ENCODE measurements at places on chromosomes 5 and 9.
A peak's percentile ranks its signal among the peaks of the same experiment; 100 is the strongest.

- peak; percentile 83 for DNase-seq
Observed at GRCh38 chr9:8733131-8733954, 933.8 kb upstream of the DMAC1 start.

- DNase-seq = no peak
Observed at GRCh38 chr9:132190966-132191365, 29.1 kb downstream of the NTNG2 start.

DNA sequence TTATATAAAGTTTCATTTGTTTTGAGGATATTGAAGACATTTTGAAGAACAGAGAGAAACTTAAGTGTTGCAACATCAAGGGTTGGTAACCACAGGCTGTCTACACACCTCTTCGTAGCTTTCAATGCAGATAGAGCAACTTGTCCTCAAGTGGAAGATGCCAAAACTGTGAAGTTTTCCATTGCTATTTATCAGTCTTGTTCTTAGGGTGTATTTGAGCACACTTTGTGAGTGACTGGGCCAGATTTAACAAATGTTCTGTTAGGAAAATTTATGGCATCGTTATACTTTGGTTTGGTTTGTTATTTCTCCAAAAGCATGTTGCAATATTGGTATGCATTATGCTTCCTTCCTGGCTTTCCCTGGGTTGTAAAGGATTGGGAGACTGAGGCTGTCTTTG, 31.6 kb downstream of the NNT start:
- no peak for DNase-seq

DNA sequence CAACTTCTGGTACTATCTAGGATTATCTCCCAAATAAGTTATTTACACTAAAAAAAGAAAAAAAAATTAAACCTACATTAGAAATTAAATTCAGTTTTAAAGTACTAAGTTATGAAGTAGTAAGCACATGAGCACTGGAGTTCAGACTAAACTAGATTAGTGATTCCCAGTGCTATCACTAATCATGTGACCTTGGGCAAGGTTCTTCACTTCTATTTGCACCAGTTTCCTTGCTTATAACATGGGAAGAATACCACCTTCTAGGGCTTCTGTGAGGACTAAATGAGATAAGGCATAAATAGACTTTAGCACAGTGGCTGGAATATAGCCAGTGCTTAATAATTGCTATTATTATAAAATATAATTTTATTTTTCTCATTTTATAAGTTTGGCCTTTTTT, 10.5 kb downstream of the ELOVL7 start:
- no peak for DNase-seq

DNA sequence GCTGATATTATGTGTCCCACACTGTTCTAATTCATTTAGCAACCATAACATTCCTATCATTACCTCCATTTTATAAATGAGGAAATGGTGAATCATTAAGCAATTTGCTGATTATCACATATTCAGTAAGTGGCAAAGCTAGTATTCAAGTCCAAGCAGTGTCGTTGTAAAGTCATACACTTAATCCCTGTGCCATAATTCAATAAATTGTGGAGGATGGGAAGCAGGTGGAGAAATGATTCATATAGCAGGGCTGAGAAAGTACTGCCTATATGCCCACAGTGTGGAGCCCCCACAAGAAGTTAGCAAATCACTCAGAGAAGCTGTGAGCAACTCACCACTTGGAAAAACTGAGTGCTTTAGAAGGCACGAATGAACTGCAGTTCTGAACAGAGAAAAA, 691.0 kb downstream of the PTPRD start:
- no peak for DNase-seq

DNA sequence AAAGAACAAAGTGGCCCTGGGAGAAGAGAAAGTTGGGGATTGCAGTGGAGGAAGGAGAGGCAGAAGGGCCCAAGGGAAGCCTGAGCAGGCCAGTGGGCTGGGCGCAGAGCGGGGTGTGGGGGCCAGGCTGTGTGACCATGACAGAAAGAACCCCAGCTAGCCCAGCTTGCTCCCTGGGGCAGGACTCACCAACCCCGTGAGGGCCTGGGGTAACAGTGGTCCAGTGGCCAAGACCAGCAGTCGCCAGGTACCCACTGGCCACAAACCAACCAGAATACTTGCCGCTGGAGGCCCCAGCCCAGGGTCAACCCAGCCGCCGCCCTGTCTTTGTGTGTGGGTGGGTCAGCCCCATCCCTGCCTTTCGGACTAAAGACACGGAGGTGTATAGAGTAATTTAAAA, 146.5 kb downstream of the CACNA1B start:
- no peak for DNase-seq

DNA sequence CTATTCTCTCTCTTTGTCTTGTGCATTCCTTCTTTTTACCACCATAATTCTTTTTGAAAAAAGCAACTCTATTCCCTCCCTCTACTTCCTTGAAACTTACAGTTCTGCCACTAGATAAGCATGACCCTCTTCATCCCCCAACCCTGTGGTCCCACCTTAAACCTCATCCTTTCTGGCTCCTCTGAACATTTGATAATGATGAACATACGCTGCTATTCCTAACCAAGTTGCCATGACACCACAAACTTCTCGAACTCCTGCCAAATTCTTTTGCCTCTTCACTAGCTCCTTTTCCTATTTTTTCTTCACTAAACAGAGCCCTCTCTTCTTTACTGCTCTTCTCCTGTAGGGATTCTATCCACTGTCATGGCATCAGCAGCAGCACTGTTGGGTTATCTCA, 57.1 kb downstream of the MOCS2 start:
- no peak for DNase-seq

GRCh38 chr5:142065273-142065672, 43.3 kb upstream of the NDFIP1 start:
- DNase-seq = peak; percentile 2

- DNase-seq = no peak
Observed at GRCh38 chr9:91972076-91972626, 22.1 kb upstream of the ROR2 start.

- no peak for DNase-seq
Observed at GRCh38 chr9:89236955-89237573, 58.4 kb upstream of the SHC3 start.

GRCh38 chr5:73861313-73861988, 235.5 kb downstream of the ARHGEF28 start:
- no peak for DNase-seq

DNA sequence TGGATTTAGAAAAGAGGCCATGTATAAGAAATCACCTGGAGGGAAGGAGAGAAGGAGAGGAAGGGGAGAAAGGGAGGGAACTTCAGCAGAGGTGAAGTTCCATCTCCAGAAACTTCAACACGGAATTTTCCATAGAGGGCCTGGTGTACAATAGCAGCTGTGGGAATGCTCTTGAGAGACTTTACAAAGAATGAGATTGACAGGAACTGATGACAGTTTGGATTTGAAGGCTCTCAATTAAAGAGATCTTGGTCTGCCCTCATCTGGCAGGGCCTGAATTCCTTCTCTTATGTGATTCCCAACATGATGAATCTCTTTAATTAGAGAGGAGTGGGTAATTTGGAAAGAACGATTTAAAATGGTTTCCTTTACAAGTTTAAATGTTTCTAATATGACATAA, 143.5 kb downstream of the MLLT3 start:
- DNase-seq = no peak

- no peak for DNase-seq
Observed at GRCh38 chr9:22229069-22229468, 217.6 kb upstream of the DMRTA1 start.

DNA sequence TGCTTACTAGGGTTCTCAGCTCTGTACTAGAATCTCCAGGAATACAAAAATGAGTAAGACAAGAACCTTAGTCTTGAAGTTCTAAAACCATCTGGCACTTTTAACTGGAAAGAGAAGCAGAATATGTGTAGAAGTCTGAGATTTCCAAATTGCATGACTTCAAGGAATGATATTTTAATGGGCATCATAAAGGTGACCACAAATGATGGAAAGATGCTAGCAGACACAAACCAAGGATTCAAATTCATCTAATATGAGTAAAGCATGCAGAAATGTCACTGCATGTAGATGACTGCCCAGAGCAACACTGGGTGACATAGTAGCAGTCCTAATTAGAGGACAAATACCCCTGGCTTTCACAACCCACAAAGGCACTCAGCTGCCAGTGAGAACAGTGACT, 117.2 kb downstream of the RPS23 start:
- no peak for DNase-seq

DNA sequence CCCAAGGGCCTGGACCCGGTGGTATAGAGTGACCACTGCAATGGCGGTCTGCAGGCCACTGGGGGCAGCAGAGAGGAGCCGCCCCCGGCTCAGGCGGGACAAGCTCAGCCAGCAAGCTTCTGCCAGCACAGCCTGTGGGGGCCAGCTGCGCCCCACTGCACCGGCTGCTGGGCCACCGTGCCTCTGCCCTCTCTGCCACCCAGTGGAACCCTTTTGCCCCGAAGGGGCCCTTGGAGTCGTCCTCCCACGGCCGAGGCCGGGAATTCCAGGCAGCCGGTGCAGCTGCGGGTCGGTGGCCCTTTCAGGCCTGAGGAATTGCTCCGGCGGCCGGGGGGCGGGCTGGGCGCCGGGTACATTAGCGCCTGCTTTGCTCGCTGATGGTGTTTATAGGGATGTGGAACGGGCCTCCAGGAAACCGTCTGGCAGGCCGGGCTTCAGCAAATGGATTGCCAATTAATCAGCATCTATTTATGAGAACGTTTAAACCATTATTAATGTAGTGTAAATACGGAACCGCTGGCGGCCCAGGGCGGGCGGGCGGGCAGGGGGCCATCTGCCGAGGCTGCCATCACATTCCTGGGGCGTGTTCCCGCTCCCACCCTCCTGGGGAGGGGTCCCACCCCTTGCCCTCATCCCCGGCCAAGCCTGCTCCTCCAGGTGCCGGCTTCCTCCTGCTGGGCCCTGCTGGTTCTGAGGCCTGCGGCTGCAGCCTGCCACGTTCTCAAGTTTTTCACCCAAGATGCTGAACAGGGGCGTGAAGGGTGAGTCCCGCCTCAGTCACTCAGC, 127.4 kb downstream of the BARX1 start:
- no peak for DNase-seq

- DNase-seq = no peak
Observed at GRCh38 chr9:34689512-34689911, 1.6 kb downstream of the CCL19 start.

DNA sequence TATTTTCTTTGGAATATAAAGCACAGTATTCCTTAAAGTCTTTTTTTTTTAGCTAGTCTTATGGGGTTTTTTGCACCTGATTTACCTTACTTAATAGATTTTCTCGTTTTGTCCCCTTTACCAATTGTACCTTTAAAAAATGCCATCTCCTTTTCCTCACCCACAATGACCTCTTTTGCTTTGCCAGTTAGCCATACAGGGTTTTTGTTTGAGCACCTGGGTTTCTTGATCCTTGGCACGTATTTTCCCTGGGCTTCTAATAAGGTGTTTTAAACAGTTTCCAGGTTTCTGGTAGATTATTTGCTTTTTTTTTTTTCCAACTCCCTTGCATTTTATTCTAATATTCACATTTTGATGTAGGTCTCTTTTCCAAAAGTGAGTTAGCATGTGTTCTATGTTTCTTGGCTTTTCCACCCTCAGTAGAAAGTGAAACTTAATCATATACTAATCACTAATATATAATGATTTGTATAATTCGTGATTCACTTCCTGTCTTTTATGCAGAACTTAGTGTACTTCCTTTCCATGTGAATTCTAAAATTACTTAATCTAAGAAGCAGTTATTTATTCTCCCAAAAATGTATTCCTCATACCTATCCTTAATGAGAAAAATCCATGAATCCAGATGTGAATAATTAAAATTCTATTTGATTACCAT, 673.9 kb upstream of the RGMB start:
- DNase-seq = no peak

DNA sequence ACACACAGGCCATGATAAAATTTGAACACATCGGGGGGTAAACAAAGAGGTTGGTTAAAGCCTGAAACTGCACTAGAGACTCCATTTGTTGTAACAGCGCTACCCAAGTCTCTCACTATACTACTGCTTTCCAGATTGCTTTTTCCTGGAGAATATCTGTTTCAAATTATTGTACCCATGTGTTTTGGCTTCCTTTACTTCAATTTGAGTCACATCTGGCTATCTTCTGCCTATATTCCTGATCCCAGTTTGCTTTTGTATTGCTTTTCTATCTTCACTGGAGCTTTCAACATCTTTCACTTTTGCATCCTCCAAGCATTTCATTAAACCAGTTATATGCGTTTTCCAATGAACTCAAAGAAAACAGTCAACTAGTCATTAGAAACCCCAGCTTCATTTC, 404.7 kb downstream of the MLLT3 start:
- DNase-seq = no peak

- no peak for DNase-seq
Observed at GRCh38 chr9:36486329-36486932, 86.3 kb upstream of the MELK start.

- no peak for DNase-seq
Observed at GRCh38 chr5:96342581-96342980, 90.5 kb downstream of the PCSK1 start.

GRCh38 chr5:115415143-115415491, 118.7 kb upstream of the CCDC112 start:
- DNase-seq = no peak

DNA sequence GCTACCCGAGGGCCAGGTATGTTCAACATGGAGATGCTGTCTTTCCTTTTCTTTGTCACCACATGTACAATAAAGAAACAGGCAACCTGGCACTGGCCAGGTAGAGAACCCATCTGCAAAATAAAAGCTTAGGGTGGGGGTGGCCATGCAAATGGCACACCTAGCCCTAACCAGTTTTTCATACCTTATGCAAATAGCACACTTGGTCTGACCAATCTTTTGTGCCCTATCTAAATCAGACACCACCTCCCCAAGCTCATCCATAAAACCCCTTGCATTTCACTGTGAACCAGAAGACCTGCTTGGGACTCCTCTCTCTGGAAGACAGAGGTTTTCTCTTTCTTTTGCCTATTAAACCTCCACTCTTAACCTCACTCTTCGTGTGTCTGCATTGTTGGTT, 33.9 kb downstream of the JAKMIP2 start:
- DNase-seq = peak; percentile 43

DNA sequence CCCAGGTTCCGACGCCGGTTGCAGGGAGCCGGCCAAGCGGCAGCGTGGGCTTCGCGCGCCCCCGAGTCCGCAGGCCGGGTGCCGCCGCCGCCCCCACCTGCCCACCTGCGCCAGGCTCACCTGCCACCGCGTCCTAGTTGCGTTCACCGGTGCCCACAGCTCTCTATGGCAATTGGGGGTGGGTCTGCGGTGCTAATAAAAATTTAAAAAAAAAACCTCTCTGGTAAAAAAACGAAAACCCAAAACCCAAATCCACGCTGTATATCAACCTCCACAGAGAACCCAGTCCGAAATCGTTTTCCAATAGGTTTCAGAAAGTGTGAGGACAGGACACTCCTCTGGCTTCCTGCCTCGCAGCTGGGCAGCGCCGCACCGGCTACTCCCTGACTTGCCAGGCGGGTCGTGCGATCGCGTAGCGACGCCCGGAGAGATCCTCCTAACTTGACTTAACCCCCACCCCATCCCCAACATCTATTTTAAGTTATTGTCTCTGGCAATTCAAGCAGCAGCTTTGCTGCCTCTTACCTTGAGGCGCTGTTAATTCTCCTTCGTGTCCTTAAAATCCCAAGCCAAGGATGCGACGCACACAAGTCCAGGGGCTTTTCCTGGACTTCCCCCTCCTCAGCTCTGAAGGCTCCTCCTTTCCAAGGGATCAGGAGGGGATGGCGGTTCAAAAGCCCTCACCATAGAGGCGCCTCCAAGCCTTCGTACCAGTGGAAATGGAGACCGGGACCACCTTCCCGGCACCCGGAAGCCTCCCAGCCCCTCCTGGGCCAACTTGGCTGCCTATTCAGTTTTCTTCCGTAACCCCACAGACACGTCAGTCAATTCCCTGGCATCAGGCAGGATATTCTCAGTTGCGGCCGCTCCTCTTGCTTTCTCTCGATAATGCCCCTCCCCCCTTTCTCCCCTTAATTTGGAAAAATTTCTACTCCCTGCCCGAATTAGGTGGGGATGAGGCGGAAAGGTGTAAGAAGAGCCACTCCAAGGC, 1639.4 kb upstream of the C9orf72 start:
- DNase-seq = peak; percentile 67
